ENCODE measurements at places on chromosomes 6 and 20.
A peak's percentile ranks its signal among the peaks of the same experiment; 100 is the strongest.

- no peak for DNase-seq
Measured at GRCh38 chr6:19988555-19988954, 151.4 kb downstream of the ID4 start.

DNA sequence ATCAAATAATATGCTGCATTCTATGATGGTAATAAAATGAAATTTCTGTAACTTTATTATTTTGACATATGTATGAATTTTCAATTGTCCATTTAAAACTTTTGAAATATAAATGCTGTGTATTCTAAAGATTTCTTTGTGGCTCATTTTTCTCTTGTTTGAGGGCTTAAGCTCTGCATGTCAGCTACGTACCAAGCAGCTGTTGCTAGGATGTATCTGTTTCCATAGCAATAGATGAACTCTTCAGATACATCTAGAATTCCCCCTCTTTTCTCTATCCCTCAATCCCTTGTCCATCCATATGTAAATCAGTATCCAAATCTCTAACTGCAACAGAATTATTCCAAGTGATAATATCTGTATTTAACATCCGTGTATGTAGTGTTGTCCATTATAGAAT, 76.5 kb upstream of the OPRM1 start:
- DNase-seq = no peak

DNA sequence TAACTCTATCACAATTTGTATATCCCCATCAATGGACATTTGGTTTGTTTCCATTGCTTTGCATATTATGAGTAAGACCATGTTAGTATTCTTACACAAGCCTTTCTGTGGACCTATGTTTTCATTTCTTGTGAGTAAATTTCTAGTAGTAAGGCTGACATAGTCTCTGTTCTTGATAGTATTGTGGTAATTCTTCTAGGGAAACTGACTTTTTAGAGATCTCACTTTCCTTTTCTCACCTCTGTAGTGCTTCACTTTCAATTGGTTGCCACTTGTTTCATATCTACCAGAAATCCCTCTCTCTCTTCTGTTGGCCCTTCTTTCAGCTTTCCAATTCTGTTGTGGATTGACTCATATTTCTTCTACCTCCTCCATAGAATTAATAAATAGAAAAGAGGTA, 8.5 kb downstream of the ISM1 start:
- no peak for DNase-seq

DNA sequence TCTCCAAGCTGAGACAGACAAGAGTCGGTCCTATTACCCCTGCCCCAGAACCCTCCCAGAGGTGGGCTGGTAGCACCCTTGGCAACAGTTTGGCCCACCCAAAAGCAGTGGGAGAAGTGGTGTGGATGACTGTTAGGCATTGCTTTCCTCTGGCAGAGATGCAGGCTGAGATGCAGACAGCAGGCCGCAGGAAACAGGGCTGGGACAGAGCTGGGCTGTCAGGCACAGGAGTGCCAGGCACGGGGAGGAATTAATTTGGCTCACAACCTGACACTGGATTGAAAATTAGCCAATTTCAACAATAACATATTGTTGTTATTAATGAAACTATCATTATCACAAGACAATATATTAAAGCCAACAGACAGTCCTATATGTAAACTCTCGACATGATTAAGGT, 15.7 kb upstream of the SIRT5 start:
- no peak for DNase-seq

GRCh38 chr20:8320306-8320705, 188.2 kb downstream of the PLCB1 start:
- DNase-seq = no peak

GRCh38 chr6:107062691-107063090, 34.7 kb downstream of the MTRES1 start:
- DNase-seq = no peak

GRCh38 chr6:83518816-83519480, 6.6 kb downstream of the PRSS35 start:
- peak; percentile 10 for DNase-seq

GRCh38 chr20:44428174-44429016, 47.3 kb upstream of the TTPAL start:
- DNase-seq = no peak

- DNase-seq = no peak
Measured at GRCh38 chr6:82954937-82955577, 110.6 kb downstream of the UBE3D start.

DNA sequence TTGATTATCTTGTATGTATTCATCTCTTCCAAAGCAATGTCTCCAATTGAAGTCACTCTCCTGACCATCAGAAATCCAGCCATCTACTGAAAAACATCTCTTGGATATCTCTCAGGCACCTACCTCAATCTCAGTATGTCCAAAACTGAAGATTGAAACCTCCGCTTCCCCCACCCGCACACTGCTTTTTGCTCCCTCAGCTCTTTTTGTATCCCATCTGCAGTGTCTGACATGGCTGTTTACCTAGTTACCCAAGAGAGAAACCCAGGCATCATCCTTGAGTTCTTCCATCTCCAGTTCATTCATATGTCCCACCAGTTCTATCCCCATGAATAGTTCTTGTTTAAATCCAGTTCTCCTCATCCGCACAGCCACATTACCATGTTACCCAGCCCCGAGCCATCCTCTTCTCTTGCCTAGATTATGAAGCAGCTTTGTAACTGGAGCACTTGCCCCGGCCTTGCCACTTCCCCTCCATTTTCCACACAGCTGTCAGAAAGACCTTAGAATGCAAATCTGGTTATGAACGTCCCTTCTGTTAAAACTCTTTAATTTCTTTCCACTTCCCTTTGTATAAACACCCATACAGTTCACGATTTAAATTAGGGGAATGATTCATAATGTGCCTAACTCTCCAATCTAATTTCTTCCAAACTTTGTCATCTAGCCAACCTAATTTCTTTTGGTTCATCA, 40.5 kb upstream of the GCLC start:
- no peak for DNase-seq

All from HTR-8/SVneo (cell line).